Activated T-helper 1 cell treated with anti-CD3 and anti-CD28 coated beads, Interleukin-2, amount 50 U/mL, for 16 hours (primary cell): ENCODE measurements at places on chromosomes 1 and 21.

- DNase-seq = no peak
These were observed 95.1 kb upstream of the SOD1 start for GRCh38 chr21:31564439-31564838.

GRCh38 chr1:232421143-232421796 lies 208.7 kb downstream of the SIPA1L2 start:
- no peak for DNase-seq

GRCh38 chr1:208857465-208857864 lies 613.3 kb upstream of the PLXNA2 start:
- DNase-seq = no peak

DNA sequence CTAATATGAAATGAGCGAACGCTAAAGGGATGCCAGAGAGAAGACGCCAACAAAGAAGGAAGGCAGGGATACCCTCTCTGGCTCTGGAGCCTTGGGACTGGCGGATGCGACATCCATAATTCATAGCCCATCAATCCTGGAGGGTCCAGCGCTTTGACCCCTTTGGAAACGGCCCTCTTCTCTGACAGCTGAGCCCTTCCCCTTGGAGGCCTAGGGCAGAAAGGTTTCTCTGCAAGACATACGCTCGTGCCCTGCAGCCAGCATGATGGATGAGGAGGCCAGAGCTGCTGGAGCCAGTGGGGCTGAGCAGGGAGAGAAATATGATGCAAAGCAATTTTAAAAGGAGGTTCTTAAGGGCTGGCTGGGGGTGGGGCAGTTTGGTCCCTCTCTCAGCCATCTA lies 22.2 kb downstream of the OPTC start:
- no peak for DNase-seq

GRCh38 chr1:218473522-218473921 lies 128.4 kb downstream of the TGFB2 start:
- DNase-seq = no peak

DNA sequence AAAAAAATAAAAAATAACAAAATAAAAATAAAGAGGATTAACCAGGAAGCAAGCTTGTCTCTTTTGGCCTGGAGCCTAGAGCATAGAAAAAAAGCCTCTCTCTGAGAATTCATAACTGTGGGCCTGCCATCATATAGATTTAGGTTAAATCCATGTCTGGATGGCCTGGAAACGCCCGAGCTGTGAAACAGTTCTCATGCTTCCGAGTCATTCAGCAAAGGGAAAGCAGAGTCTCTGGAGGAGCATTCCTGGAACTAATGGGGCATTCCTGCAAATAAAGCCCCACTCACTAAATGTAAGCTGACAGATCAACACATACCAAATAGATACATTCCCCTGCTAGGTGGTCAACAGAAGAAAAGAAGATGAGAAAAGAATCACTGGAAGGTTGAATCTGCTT lies 75.8 kb upstream of the GNG4 start:
- no peak for DNase-seq
